ENCODE measurements at places on chromosomes 7 and 10. TPM values are rescaled to one million over a fixed set of nuclear protein-coding genes. Genes with fewer than 3 reads are reported as not detected.
A peak's percentile ranks its signal among the peaks of the same experiment; 100 is the strongest.

The H2BK1 gene
- total RNA-seq = not detected

The FGFR2 gene
- 0.60 TPM for total RNA-seq

GRCh38 chr7:27213433-27214238, 13.7 kb upstream of the HOXA13 start:
- no peak for DNase-seq

GRCh38 chr7:135846339-135846738, 97.7 kb upstream of the FAM180A start:
- no peak for DNase-seq

DNA sequence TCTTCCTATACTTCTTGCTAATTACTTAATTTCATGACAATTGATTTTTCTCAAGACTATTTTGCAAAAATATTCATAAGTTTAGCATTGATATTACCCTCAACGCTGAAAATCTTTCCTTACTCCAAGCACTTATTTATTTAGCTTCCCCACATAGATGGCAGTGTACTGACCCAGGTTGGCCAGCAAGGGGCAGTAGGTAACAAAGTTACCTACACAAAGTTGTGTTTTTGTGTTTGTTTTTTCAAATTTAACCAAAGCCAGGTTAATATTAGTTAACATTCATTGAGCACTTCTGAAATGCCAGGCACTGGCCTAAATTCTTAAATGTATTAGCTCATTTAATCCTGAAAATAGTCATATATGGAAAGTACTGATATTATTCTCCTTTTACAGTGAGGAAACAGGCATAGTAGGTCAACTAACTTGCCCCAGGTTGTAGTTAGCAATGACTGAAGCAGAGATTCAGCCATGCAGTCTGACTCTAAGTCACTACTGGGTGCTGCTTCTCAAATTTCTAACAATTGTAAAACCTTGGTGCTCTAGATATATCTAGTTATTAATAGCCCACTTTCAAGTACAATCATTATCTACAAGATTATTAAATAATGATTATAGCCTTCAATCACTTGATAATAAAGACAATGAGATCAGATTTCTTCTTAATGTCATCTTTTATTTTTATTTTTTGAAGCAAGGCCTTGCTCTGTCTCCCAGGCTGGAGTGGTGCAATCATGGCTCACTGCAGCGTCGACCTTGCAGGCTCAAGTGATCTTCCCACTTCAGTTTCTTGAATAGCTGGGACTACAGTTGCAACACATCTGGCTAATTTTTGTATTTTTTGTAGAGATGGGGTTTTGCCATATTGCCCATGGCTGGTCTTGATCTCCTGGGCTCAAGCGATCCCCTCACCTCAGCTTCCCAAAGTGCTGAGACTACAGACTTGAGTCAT, 5.8 kb upstream of the GGCT start:
- DNase-seq = peak; percentile 53

DNA sequence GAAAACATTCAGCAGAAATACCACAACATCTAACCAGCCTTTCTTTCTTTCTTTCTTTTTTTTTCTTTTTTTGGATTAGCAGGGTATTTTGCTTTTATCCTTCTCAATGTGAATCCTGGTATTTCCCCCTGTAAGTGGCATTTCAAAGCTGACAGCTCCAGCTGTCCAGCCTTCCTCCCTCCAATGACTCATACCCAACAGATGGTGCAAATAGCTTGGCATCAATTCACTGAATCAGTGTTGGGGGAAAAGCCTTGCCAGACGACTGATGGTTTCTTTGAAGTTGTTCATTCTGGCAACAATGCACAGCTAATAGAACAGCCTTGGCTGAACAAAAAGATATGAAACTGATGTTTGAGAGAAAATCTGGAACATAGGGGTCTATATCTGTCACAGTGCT, 316.8 kb upstream of the STEAP1 start:
- DNase-seq = peak; percentile 24

GRCh38 chr7:102446387-102447156, 13.2 kb downstream of the ORAI2 start:
- DNase-seq = no peak
